Globus pallidus (tissue), 1 donor: ENCODE measurements at places on chromosomes 7 and 10.

DNA sequence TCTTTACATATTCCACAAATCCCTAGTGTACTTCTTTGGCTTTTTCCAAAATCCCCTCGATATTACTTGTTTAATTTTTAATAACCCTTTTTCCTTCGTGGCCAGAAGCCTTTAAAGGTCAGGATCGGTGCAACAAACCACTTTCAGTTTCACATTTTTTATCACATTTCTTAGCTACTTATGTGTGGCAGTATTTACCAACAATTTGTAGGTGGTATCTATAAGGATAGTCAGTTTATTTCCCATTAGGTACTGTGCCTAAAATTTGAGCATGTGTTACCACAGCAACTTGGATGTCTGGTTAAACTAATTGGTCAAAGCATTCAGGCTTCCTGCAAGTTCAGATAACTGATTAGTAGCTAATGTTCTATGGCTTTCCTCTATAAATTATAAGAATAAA, 104.9 kb downstream of the CDK14 start:
- DNase-seq, result no peak

- DNase-seq, result peak; percentile 34
These were observed 56.9 kb downstream of the XPNPEP1 start for GRCh38 chr10:109866168-109866994.

- DNase-seq, result no peak
These were observed 389.1 kb upstream of the ANKRD30A start for GRCh38 chr10:36736311-36736710.

DNA sequence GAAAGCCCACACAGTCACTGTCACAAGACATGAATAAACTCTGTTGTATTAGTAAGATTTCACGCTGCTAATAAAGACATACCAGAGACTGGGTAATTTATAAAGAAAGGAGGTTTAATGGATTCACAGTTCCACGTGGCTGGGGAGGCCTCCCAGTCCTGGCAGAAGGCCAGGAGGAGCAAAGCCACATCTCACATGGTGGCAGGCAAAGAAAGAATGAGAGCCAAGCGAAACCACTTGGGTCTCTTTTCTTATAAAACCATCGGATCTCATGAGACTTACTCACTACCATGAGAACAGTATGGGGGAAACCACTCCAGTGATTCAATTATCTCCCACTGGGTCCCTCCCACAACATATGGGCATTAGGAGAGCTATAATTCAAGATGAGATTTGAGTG, 110.2 kb downstream of the ST8SIA6 start:
- no peak for DNase-seq

DNA sequence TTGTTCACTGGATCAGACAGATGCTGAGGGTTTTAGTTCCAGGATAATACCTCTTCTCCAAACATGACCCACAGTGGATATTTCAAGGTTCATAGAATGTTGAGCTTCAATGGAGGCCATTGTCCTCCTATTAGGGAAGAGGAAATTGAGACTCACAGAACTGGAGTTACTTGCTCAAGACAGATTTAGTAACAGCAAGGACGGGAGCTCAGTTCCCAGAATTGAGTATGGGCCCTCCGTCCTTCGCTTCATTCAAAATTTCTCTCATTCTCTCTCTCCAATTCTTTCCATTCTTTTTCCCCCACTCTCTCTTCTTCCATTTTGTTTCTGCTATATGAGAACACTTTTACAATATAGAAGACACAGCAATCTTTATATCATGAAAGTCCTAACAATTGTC, 94.0 kb downstream of the DNAJB9 start:
- DNase-seq, result no peak

DNA sequence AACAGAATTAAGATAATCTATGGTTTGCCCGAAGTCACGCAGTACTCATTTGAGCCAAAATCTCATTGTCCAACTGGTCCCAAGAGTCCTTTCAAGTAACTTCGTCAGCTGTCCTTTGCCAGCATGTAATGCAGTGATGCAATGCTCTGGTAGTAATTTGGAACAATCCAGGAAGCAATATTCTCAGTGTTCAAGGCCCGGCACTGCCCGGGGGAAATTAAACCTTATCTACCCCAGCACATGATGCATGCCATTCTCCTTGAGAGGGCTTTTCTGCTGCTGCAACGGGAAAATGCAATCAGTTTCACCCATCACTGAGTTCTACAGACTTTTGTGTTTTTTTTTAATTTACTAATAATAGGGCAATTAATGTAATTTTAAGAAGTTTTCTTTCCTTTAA, 77.6 kb upstream of the NME8 start:
- DNase-seq, result no peak

DNA sequence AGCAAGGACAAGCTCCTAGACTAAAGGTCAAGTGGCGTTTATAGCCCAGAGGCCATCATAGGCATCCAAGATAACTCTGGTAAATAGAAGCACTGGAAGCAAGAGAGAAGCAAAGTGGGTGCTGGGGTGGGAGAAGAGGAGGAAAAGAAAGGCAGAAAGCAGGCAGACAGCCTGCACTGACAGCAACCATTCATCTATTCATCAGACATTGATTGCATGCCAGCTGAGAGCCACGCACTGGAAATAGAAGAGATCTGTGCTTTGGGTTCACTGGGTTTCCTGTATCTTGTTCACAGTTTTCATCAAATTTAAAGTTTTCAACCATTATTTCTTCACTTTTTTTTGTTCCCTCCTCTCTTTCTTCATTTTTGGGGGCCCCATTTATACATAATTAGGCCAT, 4.7 kb upstream of the SLIT1 start:
- peak; percentile 60 for DNase-seq

- no peak for DNase-seq
These were observed 11.1 kb downstream of the STAM start for GRCh38 chr10:17655009-17655408.

GRCh38 chr10:10910634-10911033, 107.0 kb upstream of the CELF2 start:
- DNase-seq, result no peak

GRCh38 chr10:52283174-52283573, 30.9 kb upstream of the DKK1 start:
- DNase-seq, result no peak

DNA sequence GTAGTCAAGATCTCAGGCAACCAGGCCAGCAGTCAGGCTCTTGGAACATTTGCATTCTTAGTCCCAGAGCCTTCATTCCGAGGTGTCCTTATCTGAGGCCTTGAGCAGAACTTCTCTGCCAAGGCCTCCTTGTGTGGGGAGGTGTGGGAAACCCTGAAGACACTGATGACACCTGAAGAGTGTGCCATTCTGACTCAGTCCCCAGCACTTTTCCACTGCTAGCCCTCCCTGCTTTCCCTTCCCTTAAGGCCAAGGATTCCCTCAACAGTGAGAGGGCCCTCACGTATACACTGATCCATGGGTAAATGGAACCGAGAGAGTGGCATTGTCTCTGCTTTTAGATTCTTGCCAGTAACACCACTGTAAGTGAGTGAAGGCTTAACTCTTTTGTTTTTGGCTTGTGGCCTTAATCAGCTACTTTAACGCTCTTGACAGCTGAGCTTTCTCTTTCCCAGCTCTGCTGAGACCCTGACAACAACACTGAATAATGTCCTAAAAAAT, 30.3 kb downstream of the TRDMT1 start:
- DNase-seq, result no peak

DNA sequence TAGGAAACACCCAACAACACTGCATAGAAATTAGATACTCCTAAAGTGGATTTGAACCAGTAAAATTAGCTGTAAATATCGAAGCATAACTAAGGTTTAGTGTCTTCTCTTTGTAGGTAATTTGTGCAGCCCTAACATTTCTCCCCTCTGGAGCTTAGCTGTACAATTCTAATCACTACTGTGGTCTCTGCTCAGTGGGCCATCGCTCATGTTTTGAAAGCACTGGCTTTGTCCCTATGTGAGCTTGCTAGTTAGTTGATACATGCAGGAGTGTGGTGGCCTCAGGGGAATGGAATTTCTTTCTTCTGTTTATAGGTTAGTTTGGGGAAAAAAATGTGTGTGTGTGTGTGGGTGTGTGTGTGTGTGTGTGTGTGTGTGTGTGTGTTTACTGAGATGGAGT, 373.1 kb downstream of the DPP6 start:
- no peak for DNase-seq

GRCh38 chr7:117673839-117674238, 194.0 kb downstream of the CFTR start:
- DNase-seq, result peak; percentile 72

DNA sequence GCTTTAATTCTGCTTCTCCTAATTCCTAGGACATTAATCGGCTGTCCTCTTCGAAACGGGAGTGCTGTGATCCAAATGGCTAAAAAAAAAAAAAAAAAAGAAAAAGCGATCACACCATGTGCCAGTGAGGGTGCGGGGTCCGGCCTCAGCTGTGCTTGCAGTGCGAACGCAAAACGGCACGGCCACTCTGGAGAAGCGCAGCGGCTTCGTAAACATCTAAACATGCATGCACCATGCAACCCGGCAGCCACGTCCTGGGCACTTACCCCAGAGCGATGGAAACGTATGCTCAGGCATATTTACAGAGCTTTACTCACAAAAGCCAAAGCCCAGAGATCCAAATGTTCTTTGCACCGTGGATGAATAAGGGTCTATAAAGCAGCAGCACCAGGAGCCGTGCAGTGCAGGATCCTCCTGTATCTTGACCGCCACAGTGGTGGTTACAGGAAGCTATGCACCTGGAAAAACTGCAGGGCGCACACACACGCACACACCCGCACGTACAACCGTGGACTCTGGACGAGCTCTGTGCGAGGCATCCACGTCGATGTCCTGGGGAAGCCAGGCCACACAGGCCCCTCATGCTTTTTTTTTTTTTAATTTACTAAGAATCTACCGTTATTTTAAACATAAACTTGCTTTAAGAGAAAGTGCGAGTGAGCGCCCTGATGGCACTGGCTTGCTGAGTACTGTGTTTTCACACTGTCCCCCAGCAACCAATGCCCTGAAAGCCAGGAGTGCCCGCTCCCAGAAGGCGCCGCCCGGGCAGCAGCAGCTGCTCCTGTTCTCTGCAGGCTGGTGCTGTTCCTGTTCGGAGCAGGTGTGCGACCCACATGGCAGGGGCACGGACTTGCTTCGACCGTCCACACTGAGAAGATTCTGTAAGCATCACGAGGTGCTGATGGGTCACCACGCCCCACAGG, 25.0 kb downstream of the GPER1 start:
- no peak for DNase-seq

GRCh38 chr10:33352175-33352574, 17.7 kb upstream of the NRP1 start:
- no peak for DNase-seq

DNA sequence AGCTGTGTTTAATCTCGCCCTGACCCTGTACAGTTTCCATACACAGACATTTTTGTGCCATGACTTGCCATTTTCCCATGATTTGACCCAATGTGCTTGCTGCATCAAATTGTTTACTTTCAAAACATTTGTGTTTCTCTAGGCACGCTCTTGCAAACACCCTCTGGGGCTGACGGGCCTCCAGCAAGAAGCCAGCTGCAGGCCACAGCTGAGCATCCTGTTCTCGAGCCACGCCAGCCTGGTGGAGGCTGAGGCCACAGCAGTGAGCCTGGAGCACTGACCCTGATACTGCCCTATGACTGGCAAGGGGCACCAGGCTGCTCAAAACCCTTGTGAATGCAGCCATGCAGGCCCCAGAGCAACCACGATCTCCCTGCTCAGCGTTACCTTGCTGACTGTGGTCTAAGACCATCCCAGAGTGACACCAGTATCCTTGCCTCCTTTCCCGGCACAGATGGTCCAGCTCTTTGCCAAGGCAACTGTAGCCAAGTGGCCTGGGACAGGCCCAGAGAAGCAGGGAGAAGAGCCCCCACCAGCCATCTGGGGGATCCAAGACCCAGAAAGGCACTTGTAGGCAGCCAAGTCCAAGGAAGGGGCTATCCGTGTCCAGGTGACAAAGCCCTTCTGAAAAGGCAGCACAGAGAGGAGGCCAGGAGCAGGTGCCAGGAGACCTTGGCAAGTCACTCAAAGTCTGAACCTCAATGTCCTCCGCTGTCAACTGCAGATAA, 78.5 kb downstream of the OAT start:
- DNase-seq, result no peak

- DNase-seq, result no peak
These were observed 52.8 kb downstream of the LSMEM1 start for GRCh38 chr7:112533591-112533990.

DNA sequence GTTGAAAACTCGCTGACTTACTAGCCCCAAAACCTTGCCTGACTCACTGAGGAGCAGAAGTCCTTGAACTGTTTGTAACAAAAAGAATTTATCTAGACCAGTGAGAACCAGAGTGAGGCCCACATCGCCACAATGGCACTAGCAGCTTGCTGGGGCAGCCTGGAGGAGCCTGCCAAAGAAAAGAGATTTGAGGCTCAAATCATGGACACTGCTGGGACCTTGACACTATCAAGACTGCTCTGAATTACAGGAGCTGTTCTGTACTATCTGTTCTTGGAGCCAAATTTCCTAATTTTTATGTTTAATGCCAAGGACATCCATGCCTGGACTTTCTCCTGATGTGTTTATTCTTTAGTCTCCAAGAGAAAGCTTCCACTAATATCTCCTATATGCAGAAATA, 82.0 kb upstream of the JCAD start:
- DNase-seq, result no peak

- no peak for DNase-seq
These were observed 6.3 kb upstream of the CD36 start for GRCh38 chr7:80632139-80632538.

DNA sequence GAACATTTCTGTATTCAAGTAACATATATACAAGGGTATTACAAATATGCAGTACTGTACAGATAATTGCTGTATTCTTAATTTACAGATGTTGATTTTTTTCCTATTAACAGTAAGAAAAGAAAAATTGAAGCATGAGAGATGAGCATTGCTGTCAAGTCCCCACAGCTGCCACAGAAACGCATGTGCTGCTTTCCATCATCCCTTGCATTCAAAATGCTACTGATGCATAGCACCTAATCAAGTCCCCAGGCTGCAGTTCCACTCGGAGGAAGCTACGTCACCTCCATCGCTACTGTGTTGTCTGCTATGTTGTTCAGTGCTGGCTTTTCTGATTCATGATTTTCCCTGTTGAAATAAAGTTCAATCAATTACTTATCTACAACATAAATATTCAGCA, 78.2 kb downstream of the EPC1 start:
- no peak for DNase-seq

DNA sequence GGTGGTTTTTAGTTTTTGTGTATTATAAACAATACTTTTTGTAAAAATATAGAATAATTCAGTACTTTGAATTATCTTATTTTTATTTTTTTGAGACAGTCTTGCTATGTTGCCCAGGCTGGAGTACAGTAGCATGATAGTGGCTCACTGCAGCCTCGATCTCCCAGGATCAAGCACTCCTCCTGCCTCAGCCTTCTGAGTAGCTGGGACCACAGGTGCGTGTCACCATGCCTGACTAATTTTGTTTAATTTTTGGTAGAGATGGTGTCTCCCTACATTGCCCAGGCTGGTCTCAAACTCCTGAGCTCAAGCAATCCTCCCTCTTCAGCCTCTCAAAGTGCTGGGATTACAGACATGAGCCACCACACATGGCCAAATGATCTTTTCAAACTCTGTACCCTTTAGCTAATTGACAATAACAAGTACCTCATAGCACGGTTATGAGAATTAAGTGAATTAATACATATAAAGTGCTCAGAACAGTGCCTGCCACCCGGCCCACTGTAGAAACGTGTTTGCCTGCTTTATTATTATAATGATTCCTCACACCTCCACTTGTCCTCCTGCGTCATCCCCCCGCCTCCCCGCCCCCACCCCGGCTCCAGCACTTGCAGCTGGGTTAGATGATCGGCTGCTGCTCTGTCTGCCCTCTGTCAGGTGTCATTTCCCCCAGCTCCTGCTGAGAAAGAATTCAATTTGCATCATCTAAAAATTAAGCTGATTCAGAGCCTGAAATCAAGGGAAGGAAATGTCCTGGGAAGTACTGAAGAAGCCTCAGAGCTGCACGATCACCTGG, 53.6 kb upstream of the NRF1 start:
- DNase-seq, result no peak

- DNase-seq, result no peak
These were observed 49.0 kb upstream of the SEMA3E start for GRCh38 chr7:83697804-83698530.
